HL-60 (cell line): ENCODE measurements at places on chromosomes 2 and 18.

- DNase-seq: no peak
These were observed 100.4 kb downstream of the LDLRAD4 start for GRCh38 chr18:13318731-13319501.

- DNase-seq: no peak
These were observed 97.3 kb upstream of the SNTG2 start for GRCh38 chr2:853203-853870.

GRCh38 chr2:18987592-18988073, 370.8 kb downstream of the OSR1 start:
- DNase-seq: no peak

GRCh38 chr18:77736842-77737241, 487.2 kb downstream of the GALR1 start:
- no peak for DNase-seq

DNA sequence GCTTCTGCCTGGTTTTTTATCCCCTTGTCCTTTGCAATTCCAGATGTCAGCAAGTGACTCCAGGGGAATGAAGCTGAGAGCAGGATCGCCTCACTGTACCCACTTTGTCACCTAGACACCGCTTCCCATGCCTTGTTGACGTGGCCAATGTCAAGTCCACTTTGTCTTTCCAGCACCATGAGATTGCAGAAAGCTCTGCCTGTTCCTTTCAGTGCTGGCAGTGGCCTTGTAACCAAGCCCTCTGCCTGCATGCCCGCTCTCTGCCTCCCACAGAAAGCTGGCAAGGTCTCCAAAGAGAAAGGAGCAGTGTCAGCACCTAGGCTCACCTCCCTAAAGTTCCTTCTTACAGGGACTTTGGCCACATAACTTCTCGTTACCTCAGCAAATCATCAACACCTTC, 282.2 kb upstream of the ST6GAL2 start:
- no peak for DNase-seq

- DNase-seq: no peak
These were observed 68.1 kb upstream of the CTAGE1 start for GRCh38 chr18:22485808-22486244.

DNA sequence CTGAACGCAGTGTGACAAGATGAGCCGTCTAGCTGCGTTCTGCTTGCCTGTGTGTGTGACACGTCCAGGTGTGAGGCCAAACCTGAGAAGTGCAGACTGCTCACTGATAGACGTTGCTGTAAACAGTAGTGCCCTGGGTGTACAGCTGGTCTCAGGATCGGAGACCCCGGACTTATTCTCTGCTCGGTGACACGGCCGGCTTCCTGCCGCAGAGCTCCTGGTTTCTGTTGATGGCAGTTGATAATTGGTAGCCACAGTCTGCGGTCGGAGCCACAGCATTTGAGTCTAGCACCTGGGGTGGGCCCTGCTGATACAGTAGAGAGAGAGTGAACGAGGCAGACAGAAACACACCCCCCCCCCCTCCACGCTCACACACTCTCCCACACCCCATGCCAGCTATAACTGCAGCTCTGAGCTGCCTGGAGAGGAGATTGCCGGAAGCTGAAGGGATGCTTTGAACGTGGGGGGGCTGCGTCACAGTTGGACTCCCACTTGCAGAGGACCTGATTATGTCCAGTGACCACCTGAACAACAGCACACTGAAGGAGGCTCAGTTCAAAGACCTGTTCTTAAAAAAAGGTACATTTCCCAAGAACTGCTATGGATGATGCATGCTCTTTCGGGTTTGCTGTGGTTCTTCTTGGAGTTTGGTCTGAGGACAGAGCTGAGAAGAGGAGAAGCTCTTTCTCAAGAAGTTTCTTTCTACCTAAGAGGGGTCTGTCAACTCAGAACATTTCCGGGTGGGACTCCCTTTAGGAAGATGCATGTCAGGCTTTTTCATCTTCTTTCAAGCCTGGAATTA, 114.0 kb downstream of the FAM210A start:
- DNase-seq: peak; percentile 63
